Fibroblast of skin of right biceps (primary cell): ENCODE measurements at places on chromosomes 6 and 20.

DNA sequence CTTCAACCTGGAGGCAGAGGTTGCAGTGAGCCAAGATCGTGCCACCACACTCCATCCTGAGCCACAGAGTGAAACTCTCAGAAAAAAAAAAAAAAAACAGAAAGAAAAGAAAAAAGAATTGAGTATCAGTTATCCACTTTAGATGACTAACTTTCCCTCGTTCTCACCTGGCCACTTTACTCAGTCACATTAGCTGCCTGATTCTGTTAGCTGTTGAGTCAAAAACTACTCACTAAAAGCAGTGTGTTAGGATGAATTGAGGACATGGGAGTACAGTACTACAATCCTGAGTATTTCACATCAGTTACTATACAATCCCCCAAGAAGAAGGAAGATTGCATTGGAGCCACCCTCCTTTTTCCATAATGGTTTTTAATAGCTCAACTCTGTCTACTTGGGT, 114.6 kb downstream of the ADAT2 start:
- DNase-seq: no peak

- peak; percentile 79 for DNase-seq
These were observed 586 bp upstream of the NQO2 start for GRCh38 chr6:2998998-2999617.

- DNase-seq: peak; percentile 54
These were observed 58.9 kb downstream of the KIZ start for GRCh38 chr20:21184819-21185218.

GRCh38 chr6:130466748-130467061, 100.9 kb downstream of the TMEM200A start:
- DNase-seq: no peak

DNA sequence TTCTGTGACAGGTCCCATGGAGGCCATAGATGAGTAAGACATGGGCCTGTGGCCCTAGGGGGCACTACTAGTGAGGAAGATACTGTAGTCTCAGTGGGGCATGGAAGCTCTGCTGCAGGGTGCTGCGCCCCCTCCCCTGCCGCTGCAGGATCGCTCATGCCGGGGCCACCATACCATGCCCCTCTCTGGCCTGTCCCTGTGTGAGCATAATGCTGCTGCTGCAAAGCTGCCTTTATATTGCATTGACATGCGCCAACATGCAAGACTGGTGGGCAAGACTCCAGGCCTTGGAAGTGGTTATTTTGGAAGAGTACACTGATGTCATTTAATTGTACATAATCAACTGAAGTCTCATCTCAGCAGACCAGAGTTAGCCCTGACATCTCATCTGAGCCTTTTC, 60.0 kb downstream of the TOX2 start:
- DNase-seq: no peak

DNA sequence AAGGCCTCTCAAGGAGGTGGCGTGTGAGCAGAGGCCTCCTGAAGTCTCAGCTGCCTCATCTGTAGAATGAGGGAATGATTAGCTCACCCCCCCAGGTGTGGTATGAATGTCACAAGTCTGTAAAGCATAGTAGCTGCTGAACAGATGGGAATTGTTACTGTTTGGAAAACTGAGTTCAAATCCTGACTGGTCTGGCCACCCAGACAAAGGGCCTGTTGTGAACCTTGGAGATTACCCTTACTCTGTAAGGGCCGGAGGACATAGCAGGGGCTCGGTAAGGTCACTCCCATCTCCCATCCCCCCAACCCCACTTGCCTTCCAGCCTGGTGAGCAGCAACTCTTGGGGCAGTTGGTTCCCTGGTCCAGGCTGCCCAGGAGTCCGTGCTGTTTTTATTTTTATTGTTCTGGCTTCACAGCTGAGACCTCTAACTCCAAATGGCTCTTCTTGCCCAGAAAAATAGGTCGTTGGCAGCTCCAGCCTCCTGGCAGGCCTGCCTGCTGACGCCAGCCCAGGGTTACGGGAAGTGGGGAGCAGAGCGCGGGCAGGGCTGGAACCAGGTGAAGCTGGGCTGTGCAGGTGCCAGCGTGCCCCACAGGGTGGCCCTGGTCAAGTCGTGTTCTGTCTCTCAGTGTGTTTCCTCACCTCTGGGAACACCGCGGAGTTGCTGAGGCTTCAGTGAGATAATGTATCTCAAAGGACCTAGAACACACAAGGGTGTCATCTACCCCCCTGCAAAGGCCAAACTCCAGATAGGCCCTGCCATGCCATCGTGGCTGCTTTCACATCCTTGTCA, 4.5 kb upstream of the SIRPA start:
- DNase-seq: no peak
